Esophagus (tissue), 2 donors: ENCODE measurements at places on chromosomes 1 and 21. TPM values are rescaled to one million over a fixed set of nuclear protein-coding genes. Genes with fewer than 3 reads are reported as not detected.

ADAMTS4 gene
- 1.1 TPM for polyA plus RNA-seq

TLR5 gene
- polyA plus RNA-seq: 3.5 TPM

BSND gene
- not detected for polyA plus RNA-seq

TGFB2 gene
- polyA plus RNA-seq: 0.34 TPM

GPX7 gene
- polyA plus RNA-seq: 2.4 TPM

VWA5B1 gene
- not detected for polyA plus RNA-seq

UBL4B gene
- polyA plus RNA-seq: not detected

ZNF678 gene
- polyA plus RNA-seq: 0.77 TPM

IFNLR1 gene
- polyA plus RNA-seq: 2.9 TPM

TENT5C gene
- polyA plus RNA-seq: 0.20 TPM

TMEM222 gene
- polyA plus RNA-seq: 46.6 TPM

CSF1 gene
- polyA plus RNA-seq: 5.6 TPM

VAMP4 gene
- 5.5 TPM for polyA plus RNA-seq

FCRL6 gene
- polyA plus RNA-seq: 0.04 TPM

TFF2 gene
- polyA plus RNA-seq: 0.13 TPM

FCER1A gene
- 4.0 TPM for polyA plus RNA-seq

CDK11B gene
- 21.0 TPM for polyA plus RNA-seq

DCST2 gene
- 10.1 TPM for polyA plus RNA-seq

AGBL4 gene
- polyA plus RNA-seq: 0.02 TPM

CHRM3 gene
- polyA plus RNA-seq: 0.71 TPM

TSPAN1 gene
- 2.3 TPM for polyA plus RNA-seq

OR14K1 gene
- polyA plus RNA-seq: not detected

LRRC38 gene
- polyA plus RNA-seq: 0.09 TPM

TXNIP gene
- 235 TPM for polyA plus RNA-seq

AVPR1B gene
- not detected for polyA plus RNA-seq

CKS1B gene
- polyA plus RNA-seq: 74.3 TPM

HSF2BP gene
- polyA plus RNA-seq: 0.26 TPM

LENEP gene
- 0.22 TPM for polyA plus RNA-seq

LRIF1 gene
- 5.5 TPM for polyA plus RNA-seq

NPHP4 gene
- polyA plus RNA-seq: 4.4 TPM

PLPP3 gene
- 2.7 TPM for polyA plus RNA-seq

NBPF4 gene
- polyA plus RNA-seq: not detected

CBR1 gene
- polyA plus RNA-seq: 102 TPM

SPRR3 gene
- 19,645 TPM for polyA plus RNA-seq

UBE2U gene
- polyA plus RNA-seq: not detected

APOBEC4 gene
- not detected for polyA plus RNA-seq

PSMG1 gene
- polyA plus RNA-seq: 48.2 TPM

FAM167B gene
- 1.8 TPM for polyA plus RNA-seq

PIK3CD gene
- polyA plus RNA-seq: 3.2 TPM

TRIM46 gene
- 0.47 TPM for polyA plus RNA-seq

RXFP4 gene
- polyA plus RNA-seq: 0.04 TPM

FAM177B gene
- 0.02 TPM for polyA plus RNA-seq

FAM78B gene
- 0.20 TPM for polyA plus RNA-seq

TMEM52 gene
- 2.1 TPM for polyA plus RNA-seq

ITPKB gene
- polyA plus RNA-seq: 8.1 TPM

C1orf87 gene
- not detected for polyA plus RNA-seq
